Urothelium cell line (cell line): ENCODE measurements at places on chromosomes 1 and 21.

DNA sequence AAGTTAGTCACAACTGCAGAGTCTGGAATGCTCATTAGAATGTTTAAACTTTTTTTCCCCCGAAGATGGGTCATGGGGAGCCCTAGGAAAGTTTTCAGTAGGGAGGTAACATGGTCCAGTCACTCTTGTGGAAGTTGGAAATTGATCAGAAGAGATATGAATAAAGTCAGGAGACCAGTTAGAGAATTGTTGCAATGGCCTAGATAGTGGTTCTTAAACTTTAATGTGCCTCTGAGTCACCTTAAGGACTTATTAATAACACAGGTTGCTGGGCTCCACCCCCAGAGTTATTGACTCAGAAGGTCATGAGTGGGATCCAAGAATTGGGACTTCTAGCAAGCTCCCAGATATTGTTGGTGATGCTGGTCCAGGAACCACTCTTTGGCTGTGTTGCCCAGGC is 3.2 kb upstream of the TFAP2E start:
- no peak for DNase-seq

DNA sequence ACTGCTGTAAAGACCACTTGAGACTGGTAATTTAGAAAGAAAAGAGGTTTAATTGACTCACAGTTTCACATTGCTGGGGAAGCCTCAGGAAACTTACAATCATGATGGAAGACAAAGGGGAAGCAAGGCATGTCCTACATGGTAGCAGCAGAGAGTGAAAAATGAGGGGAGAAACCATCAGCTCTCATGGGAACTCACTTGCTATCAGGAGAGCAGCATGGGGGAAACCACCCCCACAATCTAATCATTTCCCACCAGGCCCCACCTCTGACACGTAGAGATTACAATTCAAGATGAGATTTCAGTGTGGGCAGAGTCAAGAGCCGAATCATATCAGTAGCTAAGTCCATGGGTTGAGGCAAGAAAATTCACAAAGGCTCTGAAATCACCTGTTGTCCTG is 23.8 kb upstream of the LYPD8 start:
- DNase-seq, result no peak

DNA sequence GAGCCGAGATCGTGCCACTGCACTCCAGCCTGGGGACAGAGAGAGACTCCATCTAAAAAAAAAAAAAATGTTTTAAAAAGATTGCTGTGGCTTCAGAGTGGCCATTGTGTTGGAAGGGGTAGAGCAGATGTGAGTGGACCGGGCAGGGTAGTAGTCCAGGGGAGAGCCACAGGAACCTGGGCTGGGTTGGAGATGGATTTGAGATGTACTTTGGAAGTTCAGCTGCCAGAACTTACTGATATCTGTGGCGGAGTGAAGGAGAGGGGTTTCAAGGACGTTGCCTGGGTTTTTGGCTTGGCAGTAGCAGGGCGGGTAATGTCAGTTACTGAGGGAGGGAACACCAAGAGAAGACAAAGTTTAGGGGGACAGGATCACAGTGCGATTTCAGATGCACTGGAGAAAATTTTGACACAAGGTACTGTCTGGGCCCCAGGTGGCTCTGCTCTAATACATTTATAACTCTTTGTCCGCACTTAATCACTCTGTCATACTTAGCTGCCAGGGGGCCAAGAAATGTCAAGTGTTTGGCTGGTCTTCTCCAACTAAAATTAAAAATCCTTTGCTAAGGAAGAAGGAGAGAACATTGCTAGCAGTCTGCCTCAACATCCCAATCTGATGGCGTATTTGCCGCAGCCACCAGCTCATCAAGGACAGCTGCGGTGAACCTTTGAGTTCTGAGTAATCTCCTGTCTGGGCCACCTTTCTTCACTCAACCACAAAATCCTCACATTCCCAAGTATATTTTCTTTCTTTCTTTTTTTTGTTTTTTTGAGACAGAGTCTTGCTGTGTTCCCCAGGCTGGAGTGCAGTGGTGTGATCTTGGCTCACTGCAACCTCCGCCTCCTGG is 9.6 kb downstream of the EPHX1 start:
- no peak for DNase-seq

GRCh38 chr1:199733125-199733524 is 294.4 kb upstream of the NR5A2 start:
- DNase-seq, result no peak

- DNase-seq, result no peak
These were observed 38.4 kb upstream of the TRABD2B start for GRCh38 chr1:48035371-48036141.

GRCh38 chr1:185534801-185535200 is 199.4 kb upstream of the HMCN1 start:
- no peak for DNase-seq

DNA sequence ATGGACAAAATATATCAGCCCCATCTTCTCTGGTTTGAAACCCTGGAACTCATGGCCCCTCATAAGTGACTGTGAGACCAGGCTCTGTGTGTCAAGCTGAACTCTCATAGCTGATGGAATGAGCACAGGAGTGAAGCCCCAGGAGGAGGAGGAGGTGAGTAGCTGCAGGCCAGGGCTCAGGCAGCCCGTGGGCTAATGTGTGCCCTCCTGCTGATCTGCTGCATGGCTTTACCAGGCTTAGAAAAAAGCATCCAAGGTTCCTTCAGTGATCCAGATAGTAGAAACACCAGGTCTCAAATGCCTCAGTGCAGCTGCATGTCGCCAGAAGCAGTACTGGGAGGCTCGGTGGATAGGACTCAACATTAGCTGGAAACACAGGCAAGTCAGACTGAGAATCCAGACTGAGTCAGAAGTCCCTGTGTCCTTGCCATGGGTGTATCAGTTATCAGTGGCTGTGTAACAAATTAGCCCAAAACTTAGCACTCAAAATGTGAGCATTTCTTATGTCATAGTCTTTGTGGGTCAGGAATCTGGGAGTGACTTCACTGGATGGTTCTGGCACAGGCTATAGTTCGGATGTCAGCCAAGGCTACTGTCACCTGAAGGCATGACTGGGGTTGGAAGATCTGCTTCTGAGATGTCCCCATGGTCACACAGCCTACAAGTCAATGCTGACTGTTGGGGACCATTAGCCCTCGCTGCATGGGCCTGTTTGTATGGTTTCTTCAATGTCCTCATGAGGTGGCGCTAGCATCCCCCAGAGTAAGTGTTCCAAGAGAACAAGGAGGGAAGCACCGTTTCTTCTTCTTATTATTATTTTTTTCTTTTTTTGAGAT is 255.4 kb upstream of the IRF2BP2 start:
- no peak for DNase-seq

GRCh38 chr1:235885655-235886262 is 19.1 kb upstream of the LYST start:
- DNase-seq, result no peak

DNA sequence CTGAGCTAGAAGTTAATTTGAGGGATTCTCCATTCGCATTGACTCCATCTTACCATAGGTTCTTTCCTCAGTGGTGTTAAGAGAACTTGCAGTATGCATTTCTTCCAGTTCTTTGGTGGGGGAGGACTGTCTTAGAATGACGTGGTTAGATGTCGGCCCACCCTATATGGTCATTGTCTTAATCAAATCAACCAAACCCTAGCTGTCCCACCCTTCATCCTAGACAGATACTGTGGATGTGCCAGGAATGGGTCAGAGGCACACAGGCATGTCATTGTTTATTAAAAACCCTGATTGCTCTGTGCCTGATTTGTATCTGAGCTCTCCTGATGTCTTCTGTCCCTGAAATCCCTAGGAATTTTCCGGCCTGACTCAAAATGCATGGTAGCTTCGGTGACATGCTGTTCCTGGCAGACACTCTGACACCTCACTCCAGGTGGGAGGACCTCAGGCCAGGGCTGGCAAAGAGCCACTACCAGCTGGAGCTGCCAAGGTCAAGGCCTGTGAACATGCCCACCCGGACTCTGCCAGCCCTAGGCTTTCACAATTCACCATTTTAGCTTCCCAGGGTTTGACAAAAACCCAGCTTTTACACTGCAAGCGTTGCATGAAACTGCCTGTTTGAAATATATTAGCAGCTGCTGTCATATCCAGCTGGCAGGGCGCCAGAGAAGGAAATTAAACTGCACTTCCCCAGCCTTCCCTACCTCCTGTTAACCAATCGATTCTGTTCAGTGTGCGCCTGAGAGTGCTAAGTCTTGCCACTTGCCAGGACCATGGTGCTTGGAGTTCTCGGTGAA is 134.0 kb downstream of the FAM78B start:
- no peak for DNase-seq

DNA sequence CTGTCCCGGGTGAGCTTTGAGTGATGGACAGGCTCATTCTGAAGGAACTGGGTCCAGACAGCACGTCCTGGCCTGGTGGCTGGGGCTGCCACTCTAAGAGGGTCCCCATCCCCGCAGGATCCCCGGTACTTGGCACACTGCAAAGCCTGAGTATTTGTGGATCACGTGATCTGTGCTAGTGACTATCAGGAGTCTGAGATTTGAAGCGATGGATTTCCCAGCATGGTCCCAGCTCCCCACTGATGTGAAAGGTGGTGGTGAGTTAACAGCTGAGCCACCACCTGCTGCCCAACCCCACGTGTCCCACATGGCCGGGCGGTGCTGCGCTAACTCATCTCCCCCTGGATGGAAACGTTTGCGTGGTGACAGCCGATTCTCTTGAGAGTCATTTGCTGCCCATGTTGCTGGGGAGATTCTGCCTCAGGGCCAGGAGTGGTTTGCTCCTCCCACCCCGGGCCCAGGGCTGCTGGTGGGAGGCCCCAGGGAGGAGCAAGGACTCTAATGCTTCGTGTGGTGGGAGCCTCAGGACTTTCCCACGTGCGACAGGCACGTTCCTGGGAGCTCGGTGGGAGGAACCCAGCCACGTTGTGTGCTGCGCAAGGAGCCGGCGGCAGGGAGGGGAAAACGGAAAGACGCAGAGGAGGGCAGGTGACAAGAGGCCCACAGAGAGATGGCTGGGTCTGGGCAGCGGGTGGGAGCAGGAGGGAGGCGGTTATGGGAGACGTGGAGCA is 15.1 kb downstream of the FAAP20 start:
- no peak for DNase-seq
